ENCODE measurements at places on chromosomes 5 and 9.

DNA sequence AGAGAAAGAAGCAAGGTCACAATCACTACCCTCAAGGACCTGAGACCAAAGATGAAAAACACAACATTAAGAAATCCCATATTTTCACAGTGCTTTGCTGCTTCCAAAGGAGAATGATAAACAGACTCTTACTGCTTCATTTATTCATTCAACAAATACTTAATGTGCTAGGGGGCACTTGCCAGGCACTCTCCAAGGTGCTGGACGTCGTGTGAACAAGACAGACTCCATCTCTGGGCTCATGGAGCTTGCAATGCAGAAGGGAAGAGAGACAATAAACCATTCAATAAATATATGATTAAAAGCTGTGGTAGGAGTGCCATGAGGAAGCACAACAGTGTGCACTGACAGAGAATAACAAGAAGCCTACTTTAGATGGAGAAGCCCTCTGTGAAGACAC is 327.7 kb downstream of the CDK5RAP2 start:
- no peak for DNase-seq

- no peak for DNase-seq
Measured at GRCh38 chr5:115241881-115242642, 20.6 kb downstream of the PGGT1B start.

DNA sequence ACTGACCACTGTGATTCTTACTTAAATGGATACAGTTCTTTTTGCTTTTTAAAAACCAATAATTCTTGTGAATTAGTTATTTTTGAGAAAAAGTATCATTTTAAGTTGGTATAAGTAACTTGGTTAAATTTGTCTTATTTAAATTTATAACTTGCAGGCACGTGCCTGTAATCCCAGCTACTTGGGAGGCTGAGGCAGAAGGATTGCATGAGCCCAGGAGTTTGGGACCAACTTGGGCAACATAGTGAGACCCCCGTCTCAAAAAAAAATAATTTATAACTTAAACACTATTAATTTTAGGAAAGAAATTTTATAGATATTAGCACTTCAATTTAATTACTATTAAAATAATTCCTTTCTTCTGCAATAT is 5.0 kb downstream of the CPEB4 start:
- no peak for DNase-seq

DNA sequence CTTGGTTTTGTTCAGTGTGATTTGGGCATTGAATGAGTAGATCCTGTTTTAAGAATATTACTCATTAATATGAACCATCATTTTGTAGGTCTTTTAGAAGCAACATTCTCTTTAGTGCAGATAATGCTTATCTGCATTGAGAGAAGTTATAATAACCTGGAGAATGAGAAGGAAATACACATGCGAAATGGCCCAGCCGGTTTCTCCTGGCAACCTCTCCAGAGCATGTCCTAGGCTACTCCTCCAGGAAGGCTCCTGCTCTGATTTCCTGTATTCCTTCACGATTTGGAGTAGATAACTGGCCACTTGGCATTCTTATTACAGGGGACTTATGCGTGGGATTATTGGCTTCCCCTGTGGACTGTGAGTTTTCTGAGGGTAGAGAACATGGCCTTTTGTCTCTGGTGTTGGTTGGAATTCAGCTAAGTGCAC is 12.6 kb downstream of the DAPK1 start:
- DNase-seq = no peak

GRCh38 chr5:66987949-66988838 is 208.4 kb downstream of the CD180 start:
- no peak for DNase-seq

- DNase-seq = no peak
Measured at GRCh38 chr9:3292311-3292710, 233.5 kb downstream of the RFX3 start.

GRCh38 chr5:174101195-174101730 is 55.8 kb downstream of the NSG2 start:
- no peak for DNase-seq

GRCh38 chr5:44997506-44997905 is 188.8 kb downstream of the MRPS30 start:
- DNase-seq = no peak

GRCh38 chr5:125517973-125518550 is 771.6 kb upstream of the ZNF608 start:
- no peak for DNase-seq

DNA sequence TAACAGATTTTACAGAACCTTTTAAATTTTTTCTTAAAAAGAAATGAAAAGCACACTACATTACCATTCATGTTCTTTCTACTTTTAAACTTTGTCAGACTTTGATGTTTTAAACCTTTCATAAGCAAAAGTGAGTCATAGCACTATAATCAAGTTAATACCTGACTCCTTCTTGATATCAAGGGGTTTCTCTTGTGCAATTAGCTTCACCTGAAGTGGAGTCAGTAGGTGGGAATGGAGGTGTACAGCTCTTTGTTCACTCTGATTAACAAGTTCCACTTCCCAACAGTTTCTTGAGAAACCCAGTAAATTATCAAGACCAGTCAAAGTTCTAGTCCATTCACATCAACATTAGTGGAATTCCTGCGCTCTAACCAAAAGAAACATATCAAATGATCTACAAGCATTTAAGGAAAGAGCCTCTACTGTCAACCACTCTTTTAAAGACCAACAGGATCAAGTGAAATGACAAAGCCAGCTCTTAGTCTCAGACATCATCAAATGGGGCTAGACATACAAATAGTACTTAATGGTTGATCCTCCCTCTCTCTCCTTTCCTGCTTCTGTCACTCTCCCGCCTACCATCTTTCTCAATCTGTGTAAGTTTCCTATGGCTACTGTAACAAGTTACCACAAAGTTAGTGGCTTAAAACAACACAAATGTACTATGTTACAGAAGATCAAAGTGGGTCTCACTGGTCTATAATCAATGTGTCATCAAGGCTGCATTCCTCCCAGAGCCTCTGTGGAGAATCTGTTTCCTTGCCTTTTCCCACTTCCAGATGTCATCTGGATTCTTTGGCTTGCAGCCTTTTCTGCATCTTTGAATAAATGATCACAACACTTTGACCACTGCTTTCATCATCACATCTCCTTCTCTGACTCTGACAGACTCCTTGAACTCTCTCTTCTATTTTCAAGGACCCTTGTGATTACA is 68.0 kb downstream of the HINT1 start:
- DNase-seq = no peak

- DNase-seq = no peak
Measured at GRCh38 chr5:157366741-157367674, 93.0 kb upstream of the NIPAL4 start.

GRCh38 chr9:109319626-109320241 is 1.1 kb downstream of the EPB41L4B start:
- no peak for DNase-seq

GRCh38 chr5:98773214-98773463 is 324 bp upstream of the RGMB start:
- no peak for DNase-seq

DNA sequence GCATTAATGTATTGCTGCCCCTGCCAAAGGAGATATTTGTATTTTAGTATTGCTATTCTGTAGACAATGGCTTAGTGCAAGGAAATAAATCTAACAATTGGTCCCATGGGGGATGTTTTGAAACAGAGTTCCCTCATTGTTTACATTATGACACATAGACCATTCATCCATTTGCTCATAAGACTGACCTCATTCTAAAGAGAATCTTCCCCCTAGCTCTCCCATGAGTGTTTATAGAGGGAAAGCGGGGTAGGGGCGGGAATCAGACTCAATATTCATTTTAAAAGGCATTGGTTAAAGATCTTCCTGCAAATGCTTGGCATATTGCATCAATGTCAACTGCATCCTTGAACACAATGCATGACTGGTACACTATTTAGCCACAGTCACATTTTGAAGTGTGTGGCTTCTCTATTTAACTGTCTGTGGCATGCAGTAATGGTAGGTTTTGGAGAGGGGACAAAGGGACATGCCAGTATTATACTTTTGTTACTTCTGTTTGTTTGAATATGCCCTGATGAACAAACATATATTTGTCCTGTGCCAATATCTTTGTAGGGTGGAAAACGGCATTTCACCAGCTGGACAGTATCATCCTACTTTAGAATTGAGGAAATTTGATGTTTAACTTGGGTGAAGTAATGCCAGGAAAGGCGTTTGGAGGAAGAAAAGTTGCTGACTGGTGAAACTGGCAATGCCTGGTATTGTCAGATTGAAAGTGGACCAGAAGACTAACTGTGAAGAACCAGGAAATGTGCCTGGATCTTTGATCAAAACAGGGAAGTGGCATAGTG is 84.1 kb upstream of the MEGF10 start:
- DNase-seq = no peak

DNA sequence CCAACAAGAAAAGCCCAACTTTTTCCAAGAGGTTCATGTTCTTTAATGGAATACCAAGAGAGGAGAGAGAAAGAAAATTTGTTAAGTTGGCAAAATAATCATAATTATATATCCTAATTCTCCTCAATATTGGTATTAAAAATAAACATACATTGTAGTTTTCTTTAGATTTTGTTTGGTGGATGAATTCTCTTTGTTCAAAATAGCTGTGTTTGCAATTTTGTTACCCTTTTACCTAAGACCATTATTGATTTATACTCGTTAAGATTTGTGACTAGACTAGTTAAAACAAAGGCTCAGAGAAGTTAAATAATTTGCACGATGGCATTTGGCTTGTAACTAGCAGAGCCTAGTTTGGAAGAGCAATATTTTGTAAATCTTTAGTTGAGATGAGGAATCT is 9.7 kb downstream of the LRRC19 start:
- DNase-seq = no peak

- DNase-seq = no peak
Measured at GRCh38 chr9:113708821-113709713, 167.0 kb upstream of the ZNF618 start.

- no peak for DNase-seq
Measured at GRCh38 chr9:100447041-100447440, 20.1 kb downstream of the MSANTD3 start.

- DNase-seq = no peak
Measured at GRCh38 chr5:135196483-135196882, 162.5 kb upstream of the PITX1 start.

GRCh38 chr5:17260549-17260948 is 43.1 kb downstream of the BASP1 start:
- no peak for DNase-seq

- DNase-seq = no peak
Measured at GRCh38 chr5:100311806-100312205, 223.4 kb upstream of the FAM174A start.

DNA sequence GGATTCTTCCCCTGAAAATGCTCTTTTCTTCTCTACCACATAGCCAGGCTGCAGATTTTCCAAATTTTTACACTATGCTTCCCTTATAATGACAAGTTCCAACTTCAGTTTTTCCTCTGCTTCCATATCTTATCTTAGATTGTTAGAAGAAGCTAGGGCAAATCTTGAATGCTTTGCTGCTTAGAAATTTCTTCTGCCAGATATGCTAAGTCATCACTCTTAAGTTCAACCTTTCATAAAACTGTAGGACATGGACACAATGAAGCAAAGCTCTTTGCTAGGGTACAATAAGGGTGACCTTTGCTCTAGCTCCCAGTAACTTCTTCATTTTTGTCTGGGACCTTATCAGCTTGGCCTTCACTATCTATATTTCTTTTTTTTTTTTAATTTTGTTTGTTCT is 88.7 kb downstream of the NXNL2 start:
- DNase-seq = no peak

DNA sequence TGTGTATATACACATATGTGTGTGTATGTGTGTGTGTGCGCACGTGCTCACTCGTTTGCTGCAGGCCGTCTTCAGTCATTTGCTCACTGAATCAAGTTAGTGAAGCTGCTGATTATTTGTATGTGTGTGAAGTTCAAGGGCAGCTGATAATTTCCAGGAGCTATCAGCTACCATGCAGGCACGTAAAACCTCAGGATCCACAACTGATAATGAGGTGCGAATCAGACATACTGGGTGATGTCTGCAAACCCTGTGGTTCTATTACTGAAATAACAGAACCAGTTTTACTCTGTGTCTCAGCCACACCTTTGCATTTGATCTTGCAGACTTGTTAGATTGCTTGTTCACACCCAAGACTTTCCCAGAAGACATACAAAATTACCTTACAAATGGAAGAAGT is 257.6 kb downstream of the TAF11L14 start:
- no peak for DNase-seq

DNA sequence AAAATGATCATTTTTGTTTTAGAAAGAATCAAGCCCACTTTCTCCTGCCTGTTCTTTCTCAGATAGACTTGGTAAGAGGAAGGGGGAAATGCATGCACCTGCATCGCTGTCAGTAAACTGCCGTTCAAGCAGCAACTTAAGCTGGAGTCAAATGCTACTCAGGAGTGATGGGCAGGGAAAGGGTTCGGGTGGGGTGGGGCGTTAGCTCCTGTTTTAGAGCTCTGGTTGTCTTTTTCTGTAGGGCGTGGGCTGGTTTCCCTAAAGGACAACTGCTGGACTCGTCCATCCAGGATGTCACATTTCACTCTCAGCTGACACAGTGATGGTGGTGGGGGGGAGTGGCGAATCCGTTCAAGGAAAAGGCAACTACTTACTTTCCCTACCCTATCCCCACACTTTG is 75.0 kb downstream of the NDFIP1 start:
- no peak for DNase-seq

GRCh38 chr5:32304622-32305021 is 8.1 kb downstream of the MTMR12 start:
- no peak for DNase-seq

DNA sequence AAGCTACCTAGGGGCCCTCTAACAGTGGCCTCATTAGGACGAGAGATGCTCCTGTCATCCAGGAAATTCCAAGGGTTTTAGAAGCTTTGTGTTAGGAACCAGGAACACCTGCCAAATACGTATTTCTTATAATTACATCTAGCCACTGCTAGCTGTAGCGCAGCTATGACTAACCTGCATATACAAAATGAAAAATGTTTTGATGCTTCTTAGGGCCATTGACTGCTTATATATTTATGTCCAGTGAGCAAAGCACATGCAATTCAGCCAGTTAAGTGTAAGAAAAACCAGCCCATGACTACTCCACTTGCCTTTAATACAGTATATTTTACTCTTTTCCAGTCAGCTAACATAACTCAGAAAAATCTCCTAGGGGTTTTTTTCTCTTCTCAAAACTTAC is 143.3 kb downstream of the TRPM3 start:
- no peak for DNase-seq

DNA sequence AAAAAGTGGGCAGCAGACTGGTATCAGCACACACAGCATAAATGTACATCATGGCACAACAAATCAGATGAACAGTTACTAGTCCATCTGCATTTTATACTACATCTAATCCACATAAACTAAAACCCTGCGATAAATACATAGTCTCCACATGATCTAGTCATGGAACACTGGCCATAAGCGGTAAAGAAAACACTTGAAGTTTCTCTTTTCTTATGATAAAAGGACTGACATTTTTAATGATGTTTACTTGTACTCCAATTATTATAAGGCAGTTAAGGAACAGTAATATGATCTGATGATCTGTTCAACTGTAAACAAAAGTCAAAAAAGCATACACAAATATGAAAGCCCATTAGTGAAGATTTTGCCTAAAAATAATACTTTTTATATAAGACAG is 112.5 kb downstream of the MPDZ start:
- DNase-seq = no peak

GRCh38 chr5:74851684-74852353 is 14.4 kb downstream of the FAM169A start:
- no peak for DNase-seq

GRCh38 chr9:69446496-69446895 is 121.5 kb downstream of the ENTREP1 start:
- DNase-seq = no peak

Measured in stimulated activated CD4-positive, alpha-beta T cell treated with anti-CD3 and anti-CD28 coated beads, TNF-alpha, amount 100 ng/mL, for 4 hours (primary cell).